ENCODE measurements at places on chromosomes 2 and 18.

GRCh38 chr2:237558961-237559641, 7.3 kb upstream of the PRLH start:
- DNase-seq, result no peak

- no peak for DNase-seq
Observed at GRCh38 chr18:34592961-34593382, 117.1 kb upstream of the DTNA start.

DNA sequence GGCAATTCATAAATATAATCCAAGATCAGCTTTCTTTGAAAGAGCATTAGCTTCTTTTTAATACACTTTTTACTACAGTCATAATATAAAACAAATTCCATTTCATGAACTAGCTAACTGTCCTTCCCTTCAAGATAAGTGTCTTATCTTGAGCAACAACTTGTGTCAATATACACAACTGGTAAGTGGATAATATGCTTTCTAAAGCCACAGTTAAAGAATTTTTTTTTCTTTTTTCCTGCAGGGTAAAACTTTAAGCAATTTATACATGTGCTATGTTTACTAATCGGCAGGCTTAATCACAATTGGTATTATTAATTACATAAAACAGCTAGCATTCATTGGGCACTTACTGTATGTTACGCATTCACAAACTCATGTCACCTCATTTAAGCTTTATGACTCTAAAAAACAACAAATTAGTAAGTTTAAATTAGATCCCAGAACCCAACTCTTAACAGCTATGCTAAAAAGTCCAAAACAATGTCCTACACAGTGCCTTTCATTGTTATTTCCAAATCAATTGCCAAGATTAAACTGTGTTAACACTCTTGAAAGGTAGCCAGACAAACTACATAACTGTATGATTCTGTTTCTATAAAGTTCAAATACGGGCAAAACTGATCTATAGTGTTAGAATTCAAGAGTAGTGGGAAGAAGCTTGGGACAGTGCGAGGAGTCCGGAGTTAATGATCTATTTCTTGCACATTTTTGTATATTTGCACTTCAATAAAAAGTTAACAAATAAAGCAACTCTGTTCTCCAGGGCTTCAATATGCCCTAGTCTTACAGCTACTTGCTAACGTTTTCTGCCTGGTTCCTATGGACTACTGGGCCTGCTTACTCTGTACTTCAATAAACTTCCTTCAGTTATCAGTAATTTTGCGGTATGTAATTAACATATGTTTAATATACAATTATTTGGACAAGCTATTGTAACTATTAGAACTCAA, 6.0 kb downstream of the TXNL1 start:
- no peak for DNase-seq

- no peak for DNase-seq
Observed at GRCh38 chr18:66150650-66151049, 399.8 kb downstream of the CDH7 start.

DNA sequence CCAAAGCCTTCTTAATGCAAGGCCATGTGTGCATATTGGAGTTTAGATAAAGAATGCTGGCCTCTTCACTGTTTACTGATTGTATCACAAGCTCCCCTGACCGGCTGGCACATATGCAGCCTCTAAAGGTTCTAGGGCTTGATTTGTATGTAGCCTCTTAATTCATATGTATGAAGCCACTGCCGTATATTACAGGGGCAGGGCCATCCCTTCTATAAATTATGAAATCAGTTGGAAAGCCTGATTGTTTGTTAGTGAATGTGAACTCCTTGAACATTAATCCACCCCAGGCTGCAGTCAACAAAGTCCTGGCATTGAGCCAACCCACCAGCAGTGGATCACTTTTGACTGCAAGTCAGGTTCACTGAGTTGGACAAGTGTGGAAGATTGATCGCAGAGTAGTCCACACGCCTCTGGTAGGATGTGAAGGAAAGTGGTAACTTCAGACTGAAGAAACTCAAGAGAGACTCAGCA, 61.6 kb upstream of the PARD3B start:
- no peak for DNase-seq

DNA sequence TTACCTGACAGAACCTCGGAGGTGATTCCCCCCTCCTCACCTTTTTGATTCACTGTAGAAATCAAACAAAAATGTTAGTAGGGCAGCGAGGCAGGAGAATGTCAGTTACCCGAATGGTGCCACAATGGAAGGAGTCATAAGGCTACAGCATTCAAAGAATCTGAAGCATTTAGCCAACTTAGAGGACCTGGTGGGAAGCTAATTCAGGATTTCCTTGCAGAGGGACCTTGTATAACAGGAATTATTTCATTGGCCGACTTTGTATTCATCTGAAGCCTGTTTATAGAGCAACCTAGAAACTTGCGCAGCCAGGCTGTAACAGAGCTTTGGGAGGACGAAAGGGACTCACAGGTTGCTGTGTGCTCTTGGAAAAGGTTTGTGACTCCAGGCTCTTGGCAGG, 129.1 kb upstream of the MMADHC start:
- no peak for DNase-seq

DNA sequence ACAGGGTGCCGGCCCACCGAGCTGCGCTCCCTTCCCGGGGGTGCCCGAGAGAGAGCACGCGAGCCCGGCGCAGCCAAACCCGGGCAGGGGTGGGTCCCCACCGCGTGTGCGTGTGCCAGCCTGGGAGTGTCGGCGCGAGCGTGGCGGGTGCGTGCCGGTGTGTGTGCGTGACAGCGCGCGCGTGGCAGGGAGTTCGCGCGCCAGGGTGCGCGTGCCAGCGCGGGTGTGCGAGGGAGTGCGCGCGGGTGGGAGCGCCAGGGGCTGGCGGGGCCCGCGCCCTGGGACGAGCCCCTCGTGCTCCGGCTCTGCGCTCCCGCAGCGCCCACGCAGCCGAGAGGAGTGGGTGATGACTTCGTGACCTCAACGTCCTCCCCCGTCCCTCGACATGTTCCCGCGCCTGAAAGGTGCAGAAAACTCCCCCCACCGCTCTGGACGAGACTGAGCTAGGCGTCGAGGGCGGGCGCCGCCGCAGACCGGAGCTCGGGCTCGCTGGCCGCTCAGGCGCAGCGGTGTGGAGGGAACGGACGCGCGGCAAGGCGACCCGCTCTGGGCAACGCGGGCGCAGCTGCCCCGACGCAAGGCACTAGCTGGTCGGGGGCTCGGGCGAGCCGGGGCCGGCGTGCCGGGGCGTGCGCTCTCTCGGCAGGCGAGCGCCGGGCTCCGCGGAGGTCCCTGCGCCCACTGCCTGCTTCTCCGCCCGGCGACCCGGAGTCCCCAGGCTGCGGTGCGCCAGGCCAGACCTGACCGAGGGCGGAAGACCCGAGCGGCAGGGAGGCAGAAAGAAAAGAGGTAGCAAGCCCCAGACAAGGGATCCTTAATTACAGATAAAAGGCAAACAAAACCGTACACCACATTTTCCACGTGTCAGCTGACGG, 582.8 kb downstream of the ZEB2 start:
- DNase-seq, result peak; percentile 32

DNA sequence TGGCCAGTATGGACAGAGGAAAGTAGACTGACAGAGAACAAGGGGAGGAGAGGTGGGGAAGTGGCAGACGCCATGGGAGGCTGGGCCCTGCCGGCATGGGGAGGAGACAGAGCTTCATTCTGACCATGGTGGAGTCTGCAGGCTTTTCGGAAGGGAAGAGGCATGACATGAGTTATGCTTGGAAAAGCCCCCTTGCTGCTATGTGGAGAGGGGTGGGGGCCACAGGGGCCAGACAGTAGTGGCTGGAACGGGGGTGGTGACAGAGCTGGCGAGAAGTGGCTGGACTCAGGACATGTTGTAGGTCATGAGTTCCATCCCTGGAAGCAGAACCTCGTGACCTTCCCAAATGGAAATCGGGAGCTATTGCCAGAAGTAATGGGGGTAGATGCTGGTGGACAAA, 66.7 kb upstream of the DAPL1 start:
- no peak for DNase-seq

GRCh38 chr2:209236377-209236776, 187.5 kb upstream of the MAP2 start:
- DNase-seq, result no peak

- DNase-seq, result no peak
Observed at GRCh38 chr2:171529914-171530313, 7.6 kb downstream of the CYBRD1 start.
